Dermis microvascular lymphatic vessel endothelial cell (primary cell): ENCODE measurements at places on chromosomes 13 and 19.

DNA sequence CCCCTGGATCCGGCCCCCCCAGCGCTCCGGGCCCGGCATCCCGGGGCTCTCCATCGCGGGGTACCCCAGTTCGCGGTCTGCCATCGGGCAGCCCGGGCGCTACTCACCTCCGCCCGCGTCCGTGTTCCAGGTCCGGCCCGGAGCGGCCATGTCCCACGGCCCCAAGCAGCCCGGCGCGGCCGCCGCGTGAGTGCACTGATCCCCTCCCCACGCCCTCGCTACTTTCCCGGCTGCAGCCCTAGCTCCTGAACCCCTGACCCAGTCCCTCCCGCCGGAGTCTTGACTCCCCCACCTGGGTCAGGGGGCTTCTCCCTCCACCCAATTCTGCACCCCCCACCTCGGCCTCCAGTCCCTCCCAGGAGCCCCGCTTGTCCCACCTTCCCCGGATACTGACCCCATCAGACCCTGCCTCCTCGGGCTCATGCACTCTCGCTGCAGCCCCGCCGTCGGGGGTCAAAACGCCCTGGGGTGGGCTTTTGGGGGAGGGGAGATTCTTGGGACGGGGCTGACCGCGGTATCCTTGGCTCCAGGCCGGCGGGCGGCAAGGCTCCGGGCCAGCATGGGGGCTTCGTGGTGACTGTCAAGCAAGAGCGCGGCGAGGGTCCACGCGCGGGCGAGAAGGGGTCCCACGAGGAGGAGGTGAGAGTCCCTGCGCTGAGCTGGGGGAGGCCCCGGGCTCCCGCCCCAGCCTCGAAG, 566 bp downstream of the HMG20B start:
- DNase-seq = no peak

- DNase-seq = no peak
Observed at GRCh38 chr19:11159598-11160439, 4.2 kb upstream of the SPC24 start.

DNA sequence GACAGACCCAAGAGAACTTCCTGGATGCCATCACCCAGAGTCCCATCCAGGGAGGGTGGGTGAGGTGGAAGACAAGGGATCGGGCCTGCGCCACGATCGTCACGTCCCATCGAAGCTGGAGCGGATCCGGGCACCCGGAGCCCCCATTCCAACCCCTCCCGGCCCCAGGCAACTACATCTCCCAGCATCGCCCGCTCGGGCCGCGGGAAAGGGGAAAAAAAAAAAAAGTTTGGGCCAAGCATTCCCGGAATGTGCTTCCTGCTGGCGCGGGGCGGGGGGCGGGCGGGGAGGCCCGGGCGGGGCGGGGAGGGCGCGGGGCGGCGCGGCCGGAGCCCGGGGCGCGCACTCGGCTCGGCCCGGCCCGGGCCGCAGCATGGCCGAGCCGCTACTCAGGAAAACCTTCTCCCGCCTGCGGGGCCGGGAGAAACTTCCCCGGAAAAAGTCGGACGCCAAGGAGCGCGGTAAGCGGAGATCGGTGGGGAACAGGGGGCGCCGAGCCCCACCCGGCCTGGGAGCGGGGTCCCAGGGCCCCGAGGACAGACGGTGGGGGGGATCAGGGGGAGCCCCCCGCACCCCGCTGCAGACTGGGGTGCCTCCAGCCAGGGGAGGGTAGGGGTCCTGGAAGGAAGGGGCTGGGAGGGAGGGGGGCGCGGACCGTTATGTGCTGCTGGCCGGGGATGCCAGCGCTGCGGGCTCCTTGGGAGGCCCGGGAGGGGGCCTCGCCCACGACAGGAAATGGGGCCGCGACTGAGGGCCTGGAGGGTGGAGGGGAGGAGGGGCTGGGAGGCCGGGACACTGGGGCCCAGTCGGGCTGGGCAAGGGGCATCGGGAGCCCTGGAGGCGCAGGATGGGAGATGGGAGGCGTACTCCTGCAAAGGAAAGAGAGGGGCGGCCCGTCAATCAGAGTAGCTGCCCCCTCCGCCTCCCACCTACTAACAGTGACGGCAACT, at the start of gene SYDE1:
Gene SYDE1 (plus strand): TSS at position 341 of the 950 bp plus-strand sequence. CDS start 33 bp downstream, at position 374.
- DNase-seq = peak; percentile 44

DNA sequence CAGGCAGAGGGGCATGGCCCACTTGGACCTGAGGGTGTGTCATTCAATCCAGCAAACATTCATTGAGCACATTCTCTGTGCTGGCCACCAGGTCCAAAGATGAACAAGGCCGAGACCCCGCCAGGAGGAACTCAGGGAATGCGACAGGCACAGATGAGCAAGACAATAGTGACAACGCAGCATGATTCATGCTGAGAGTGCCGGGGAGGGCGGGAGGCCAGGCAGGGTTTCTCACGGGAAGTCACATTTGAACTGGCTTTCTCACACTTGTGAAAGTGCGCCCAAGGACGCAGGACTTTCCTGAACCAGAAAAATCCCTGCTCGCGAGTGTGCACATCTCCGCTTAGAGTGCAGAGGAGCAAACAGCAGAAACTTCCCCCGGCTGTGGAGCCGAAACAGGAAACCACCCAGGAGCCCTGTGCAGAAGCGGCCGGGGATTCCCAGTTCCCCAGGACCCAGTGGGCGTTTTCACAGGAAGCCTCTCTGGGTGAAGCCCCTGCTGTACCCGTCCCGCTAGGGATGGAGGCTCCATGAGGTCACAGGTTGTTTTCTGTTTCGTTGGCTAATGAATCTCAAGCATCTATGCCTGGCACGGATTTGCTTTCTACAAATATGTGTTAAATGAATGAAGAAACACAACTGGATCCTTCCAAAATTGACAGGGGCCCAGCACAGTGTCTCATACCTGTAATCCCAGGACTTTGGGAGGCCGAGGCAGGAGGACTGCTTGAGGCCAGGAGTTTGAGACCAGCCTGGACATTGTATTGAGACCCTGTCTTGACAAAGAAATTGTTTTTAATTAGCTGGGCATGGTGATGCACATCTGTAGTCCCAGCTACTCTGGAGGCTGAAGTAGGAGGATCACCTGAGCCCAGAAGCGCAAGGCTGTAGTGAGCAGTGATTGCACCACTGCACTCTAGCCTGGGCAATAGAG, 68.4 kb upstream of the TM9SF2 start:
- DNase-seq = peak; percentile 94

- DNase-seq = no peak
Observed at GRCh38 chr13:93286047-93286446, 59.4 kb downstream of the GPC6 start.

DNA sequence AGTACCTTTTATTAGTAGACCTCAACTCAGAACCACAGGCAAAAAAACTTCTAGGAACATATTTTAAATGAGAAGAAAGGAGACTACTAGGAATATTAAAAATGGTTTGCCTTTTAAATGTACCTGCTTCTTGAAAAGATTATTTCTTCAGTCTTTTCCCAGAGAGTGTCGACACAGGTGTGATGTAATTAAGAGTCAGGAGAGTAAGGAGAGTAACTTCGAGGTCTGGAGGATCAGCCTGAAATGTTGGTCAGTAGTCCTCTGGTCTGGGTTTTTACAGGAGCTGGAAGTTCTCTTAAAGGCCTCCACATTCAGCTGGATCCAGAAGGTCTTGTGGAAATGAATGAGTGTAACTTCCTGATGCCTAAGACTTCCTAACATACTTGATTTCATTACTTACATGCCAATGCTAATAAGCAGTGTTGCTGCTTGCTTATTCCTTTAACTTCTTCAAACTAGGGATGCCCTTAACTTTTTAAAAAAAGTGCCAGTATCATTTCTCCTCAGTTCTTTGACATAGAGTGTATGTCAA, at the start of gene KCTD4:
Gene KCTD4 (minus strand): TSS at position 345 of the 532 bp plus-strand sequence. CDS start 6,478 bp downstream, outside the sequence.
- no peak for DNase-seq

DNA sequence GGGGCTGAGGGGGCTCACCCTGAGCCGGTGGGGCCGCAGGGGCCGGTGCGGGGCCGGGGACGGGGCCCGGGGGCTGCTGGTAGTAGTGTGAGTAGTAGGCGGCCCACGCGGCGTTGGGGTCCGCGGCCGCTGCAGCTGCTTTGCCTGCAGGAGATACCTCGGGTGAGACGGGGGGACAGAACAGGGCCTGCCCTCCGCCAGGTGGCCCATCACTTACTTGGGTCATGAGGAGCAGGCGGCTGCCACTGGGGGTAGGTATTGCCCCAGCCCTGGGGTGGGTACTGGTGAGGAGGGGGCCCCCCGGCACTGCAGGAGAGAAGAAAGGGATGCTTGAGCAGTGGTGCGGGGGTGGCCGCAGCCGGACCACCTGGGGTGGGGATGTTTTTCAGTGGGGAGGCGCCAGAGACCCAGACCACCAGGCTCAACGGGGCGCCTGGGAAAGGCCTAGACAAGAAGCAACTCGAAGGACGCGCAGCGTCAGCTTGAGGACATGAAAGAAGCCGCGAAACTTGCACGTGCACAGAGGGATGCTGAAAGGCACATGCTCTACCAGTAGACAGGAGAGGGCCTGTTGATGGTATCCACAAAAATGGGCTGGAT, 8.9 kb downstream of the KHSRP start:
- DNase-seq = no peak

DNA sequence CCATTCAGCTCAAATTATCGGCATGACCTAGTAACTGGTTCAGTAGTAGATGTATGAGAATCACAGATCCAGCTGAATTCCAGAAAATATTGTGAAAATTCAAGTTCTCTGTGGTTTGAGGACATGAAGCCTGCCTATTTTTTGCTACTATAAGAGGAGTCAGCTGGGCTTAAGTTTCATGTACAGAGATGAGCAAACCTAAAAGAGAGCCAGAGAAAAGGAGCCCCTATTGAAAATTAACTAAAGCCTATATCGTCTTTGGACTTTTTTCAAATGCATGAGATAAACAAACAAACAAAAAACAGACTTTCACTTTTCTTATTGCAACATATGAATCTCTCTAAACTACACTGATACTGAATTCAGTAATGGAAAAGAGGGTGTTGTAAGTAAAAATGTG, 106.8 kb upstream of the SPRY2 start:
- no peak for DNase-seq

GRCh38 chr13:104705031-104705750, 1639.0 kb upstream of the SLC10A2 start:
- DNase-seq = no peak

DNA sequence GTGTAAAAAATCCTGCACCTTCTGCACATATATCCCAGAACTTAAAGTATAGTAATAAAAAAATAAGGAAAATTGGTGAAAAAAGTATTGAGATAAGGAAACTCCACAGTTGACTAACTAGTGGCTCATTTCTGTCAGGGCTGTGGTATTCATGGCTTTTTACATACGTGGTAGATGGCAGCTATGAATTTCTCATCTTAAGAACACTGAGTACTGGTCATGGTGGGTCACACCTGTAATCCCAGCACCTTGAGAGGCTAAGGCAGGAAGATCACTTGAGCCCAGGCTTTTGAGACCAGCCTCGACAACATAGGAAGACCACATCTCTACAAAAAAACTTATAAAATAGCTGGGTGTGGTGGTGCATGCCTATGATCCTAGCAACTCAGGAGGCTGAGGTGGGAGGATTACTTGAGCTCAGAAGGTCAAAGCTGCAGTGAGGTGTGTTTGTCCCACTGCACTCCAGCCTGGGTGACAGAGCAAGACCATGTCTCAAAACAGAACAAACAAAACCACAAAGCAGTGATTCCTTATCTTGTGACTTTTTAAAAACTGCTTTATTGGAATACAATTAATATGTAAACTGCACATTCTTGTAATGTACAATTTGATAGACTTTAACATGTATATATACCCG, 16.8 kb downstream of the SLAIN1 start:
- DNase-seq = no peak

- DNase-seq = no peak
Observed at GRCh38 chr19:35742121-35742724, at the start of gene IGFLR1. Gene IGFLR1, minus strand, starts transcription at chr19:35742452. Its CDS starts 1,272 bp downstream, at chr19:35741180.

DNA sequence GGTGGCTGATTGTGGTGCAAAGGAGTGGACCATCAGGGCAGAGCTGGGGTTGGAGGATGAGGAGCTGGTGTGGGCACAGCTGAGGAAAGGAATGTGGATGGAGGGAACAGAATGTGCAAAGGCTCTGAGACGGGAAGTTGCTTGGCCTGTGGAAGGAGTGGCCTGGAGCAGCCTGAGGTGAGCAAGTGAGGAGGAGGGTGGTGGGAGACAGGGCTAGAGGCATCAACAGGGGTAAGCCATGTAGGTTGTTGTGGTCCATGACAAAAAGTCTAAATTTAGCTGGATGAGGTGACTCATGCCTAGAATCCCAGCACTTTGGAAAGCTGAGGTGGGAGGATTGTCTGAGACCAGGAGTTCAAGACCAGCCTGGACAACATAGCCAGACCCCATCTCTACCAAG, 9.5 kb downstream of the CYP4F22 start:
- DNase-seq = no peak

DNA sequence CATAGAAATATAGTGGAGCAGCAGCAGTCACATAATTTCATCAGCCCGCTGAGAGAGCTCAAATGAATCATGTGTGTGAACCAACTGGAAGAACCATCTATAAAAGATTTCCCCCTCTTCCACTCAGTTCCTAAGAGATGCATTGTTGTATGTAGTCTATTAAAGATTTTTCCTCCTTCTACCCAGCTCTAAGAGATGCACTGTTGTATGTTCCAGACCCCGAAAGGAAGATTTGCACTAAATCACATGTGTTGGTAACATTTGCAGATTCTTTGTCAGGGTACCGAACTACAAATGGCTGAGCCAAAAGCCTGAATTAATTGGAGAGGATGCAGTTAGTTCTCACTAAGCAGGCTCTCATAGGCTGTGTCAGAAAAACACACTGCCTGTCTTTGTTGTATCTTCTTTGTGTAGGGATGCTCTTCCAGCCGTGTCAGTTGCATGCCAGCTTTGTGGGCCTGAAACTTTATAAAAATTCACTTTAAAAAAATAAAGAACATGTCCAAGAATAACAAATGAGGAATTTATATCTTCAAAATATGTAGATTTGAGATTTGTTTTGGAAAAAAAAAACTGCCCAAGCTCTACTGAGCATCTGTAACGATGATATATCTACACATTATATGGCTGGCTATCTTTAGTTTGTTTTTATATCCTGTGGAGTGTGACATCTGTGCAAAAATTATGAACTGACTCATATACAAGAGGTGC, 223.1 kb downstream of the MZT1 start:
- DNase-seq = no peak

DNA sequence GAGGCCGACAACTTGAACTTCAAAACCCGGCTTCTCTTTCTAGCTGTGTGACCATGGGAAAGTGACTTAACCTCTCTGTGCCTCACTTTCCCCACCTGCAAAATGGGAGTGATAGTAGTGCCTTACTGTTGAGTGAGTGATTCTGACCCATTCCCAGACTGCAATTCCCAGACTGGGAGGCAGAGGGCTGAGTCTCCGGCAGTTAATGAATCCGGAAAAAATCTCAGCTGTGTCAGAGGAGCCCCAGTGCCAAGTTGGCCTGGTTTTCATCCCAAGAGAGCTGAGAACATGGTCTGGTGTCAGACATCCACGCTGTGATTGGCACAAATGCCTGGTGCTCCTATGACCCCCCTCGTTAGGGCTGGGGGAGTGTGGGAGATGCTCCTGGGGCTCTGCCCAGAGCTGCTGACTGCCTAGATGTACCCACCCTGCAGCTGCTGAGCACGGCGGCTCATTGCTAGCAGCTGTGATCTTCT, 50.0 kb downstream of the PIN1 start:
- peak; percentile 11 for DNase-seq

GRCh38 chr13:111115061-111115964, at the start of gene ARHGEF7:
Gene ARHGEF7, plus strand, starts transcription at chr13:111115310. Its CDS starts 217 bp downstream, at chr13:111115527.
- DNase-seq = no peak
